ENCODE measurements at places on chromosomes 1 and 21. TPM values are rescaled to one million over a fixed set of nuclear protein-coding genes. Genes with fewer than 3 reads are reported as not detected.

RGS1 gene
- total RNA-seq, result 7.3 TPM

ANGPTL7 gene
- total RNA-seq, result 0.21 TPM

- DNase-seq, result no peak
Measured at GRCh38 chr1:30909365-30910068, 959 bp upstream of the SDC3 start.

DNA sequence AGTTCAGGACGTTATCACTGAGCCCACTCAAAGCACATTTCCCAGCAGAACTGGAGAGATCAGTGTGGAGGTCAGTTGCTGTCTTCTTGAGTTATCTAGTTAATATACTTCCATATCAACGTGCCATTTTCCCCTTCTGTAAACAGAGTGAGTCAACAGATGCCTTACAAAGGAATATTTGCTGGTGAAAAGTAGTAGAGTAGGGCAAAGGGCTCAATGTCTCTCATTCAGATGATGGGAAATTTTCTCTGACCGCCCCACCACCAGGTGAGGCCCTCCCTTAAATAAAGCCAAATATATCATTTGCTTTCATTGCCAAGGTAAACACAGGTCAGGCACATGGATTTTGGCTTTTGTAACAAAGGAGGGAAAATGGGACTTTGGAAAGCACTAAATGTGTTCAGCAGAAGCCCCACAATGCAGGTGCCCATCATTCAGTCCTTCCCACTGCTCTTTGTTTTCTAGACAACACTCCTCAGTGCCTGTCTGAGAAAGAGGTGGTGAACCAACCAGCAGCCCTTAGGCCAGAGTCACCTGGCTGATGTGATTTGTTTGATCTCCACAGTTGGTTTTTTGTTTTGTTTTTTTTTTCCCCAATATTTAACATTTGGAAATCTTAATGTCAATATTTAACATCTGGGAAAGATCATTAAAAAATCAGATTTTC is 40.5 kb upstream of the SAMD13 start:
- no peak for DNase-seq

DNA sequence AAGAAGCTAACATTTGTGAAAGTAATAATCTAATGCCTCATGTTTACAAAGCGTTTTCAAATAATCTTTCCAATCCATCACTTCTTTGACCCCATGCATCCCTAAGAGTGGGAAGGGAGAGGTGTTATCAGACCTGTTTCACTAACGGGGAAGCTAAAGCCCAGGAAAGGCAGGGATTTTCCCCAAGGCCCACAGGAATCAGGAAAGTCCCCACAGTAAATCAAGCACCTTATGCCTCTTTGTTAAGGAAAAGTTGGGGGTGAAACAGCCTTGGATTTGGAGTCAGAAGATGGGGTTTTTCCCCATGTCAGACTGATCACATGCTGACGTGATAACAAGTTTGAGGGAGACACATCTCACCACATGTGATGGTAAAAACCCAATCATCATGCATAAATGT is 20.0 kb upstream of the ANGPTL7 start:
- DNase-seq, result no peak

DNA sequence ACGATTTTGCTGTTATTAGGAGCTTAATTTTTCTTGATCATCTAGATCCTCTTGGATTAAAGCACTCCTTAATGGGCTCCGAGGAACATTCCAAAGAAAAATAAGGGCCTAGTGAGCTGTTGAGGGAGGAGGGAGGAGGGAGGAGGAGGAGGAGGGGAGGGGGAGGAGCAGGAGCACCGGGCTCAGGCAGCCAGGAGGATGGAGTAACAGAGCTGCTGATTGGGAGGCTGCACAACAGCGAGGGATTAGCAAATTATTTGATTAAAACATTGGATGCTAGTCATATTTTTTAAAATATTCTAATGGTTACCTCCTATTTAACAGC is 302.1 kb upstream of the RRP15 start:
- peak; percentile 41 for DNase-seq

DNA sequence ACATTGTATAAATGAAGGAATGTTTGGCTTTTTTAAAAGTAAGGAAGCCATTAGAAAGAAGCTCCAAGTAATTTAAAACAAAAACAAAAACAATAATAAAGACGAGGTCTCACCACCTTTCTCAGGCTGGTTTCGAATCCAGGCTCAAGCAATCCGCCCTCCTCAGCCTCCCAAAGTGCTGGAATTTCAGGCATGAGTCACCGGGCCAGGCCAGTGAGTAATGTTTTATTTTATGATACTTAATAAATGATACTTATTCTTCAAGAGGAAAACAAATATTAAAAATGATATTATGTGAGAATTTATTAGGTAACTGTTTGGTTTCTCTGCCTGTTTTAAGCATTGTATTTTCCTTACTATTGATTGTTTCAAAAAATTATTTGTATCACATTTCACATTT is 201.4 kb upstream of the BRINP3 start:
- DNase-seq, result no peak
